CD4-positive, alpha-beta T cell treated with Interferon alpha-2 for 1 hour (primary cell): ENCODE measurements at places on chromosomes 1 and 21.

- no peak for DNase-seq
Measured at GRCh38 chr1:89605692-89606091, 27.2 kb upstream of the LRRC8C start.

DNA sequence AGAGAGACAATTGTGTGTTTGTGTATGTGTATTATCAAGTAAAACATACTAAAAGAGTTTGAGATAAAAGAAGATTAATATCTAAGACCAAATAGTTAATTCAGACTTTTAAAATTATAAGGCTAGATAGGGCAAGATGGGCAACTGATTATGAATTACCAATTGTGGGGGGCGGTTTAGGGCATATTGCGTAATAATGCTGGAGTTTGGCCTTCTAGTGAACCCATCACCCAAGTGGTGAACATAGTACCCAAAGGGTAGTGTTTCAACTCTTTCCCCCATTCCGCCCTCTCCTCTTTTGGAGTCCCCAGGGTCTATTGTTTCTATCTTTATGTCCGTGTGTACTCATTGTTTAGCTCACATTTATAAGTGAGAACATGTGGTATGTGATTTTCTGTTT is 55.4 kb downstream of the FRRS1 start:
- no peak for DNase-seq

- no peak for DNase-seq
Measured at GRCh38 chr1:224486801-224487583, 52.4 kb upstream of the WDR26 start.

DNA sequence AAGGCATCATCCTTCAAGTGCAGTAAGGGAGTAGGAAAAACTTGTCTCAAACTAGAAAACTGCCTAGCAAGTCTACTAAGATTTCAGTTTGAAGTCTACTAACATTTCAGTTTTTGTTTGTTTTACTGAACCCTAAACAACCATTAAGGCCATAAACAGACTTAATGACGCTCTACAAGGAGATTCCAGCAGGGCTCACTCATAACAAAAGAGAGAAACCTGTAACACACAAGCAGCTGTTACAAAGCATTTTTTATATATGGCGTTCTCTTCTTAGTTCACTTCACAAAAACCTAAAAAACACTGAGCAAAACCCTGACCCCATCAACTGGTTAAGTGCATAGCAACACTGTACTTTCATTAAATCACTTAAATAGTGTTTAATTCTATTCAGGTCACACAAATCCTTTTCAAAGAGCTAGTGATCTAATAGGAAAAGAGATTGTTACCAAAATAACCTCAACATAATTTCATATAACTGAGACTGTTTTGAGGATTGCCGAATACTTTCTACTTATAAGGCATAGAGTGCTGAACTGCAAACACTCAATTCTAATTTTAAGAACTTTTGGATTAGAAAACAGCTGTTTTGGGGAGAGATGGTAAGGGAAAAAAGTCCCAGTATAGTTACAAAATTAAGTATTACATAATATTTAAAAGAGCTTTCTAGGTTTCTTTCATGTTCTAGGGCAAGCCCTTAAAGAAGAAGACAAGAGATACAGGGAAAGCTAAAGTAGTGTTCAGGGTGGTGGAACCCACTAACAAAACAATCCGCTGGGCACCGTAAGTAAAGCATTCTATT is 1.4 kb downstream of the B3GALNT2 start:
- no peak for DNase-seq
